ENCODE measurements at places on chromosomes 5 and 9. TPM values are rescaled to one million over a fixed set of nuclear protein-coding genes. Genes with fewer than 3 reads are reported as not detected.

Gene ZNF883
- 2.1 TPM for total RNA-seq

Gene MARVELD2
- 0.78 TPM for total RNA-seq

Gene BHMT
- not detected for total RNA-seq

Gene PROB1
- 6.2 TPM for total RNA-seq

Gene TRMT10B
- total RNA-seq, result 9.4 TPM

Gene HAND1
- total RNA-seq, result not detected

Gene TMEM8B
- 2.8 TPM for total RNA-seq

Gene IL4
- total RNA-seq, result not detected

Gene PCDHGA10
- total RNA-seq, result 0.06 TPM

Gene ERAP2
- total RNA-seq, result 47.1 TPM

Gene CCL21
- not detected for total RNA-seq

Gene TRAF2
- 45.8 TPM for total RNA-seq

Gene LHX3
- total RNA-seq, result not detected

Gene POU5F2
- 0.22 TPM for total RNA-seq

Gene S1PR3
- 0.23 TPM for total RNA-seq

Gene PCDHB5
- not detected for total RNA-seq

Gene SNCB
- 0.80 TPM for total RNA-seq

Gene KCNV2
- total RNA-seq, result not detected

Gene RORB
- total RNA-seq, result 0.04 TPM

Gene PCDHA3
- total RNA-seq, result not detected

Gene CCDC152
- total RNA-seq, result 18.1 TPM

Gene SLCO6A1
- not detected for total RNA-seq

Gene UNC5A
- not detected for total RNA-seq

Gene AJM1
- total RNA-seq, result 3.1 TPM

Gene IL33
- not detected for total RNA-seq

Gene FBN2
- total RNA-seq, result not detected

Gene FBP1
- 0.82 TPM for total RNA-seq

Gene ANKRD18A
- total RNA-seq, result 2.6 TPM

Gene NTRK2
- total RNA-seq, result 0.02 TPM

Gene SLC6A19
- not detected for total RNA-seq

Gene GRIA1
- total RNA-seq, result not detected

Gene LRRC70
- 0.34 TPM for total RNA-seq

Gene CEL
- 2.3 TPM for total RNA-seq

Gene GADD45G
- total RNA-seq, result 1.4 TPM

Gene CDH10
- not detected for total RNA-seq

Gene CCL19
- total RNA-seq, result not detected

Gene QRFP
- not detected for total RNA-seq

Gene PCDHA1
- not detected for total RNA-seq

Gene ITK
- total RNA-seq, result 200 TPM

Gene RGP1
- 13.4 TPM for total RNA-seq

Gene PIP5K1B
- 1.9 TPM for total RNA-seq

Gene NR6A1
- total RNA-seq, result 1.3 TPM

Gene THBS4
- total RNA-seq, result 0.76 TPM

Gene NMUR2
- total RNA-seq, result not detected

Gene WDR31
- 2.9 TPM for total RNA-seq

Gene NPR3
- not detected for total RNA-seq

Gene PCDHB13
- total RNA-seq, result not detected

Gene ZER1
- 13.7 TPM for total RNA-seq

All from activated naive CD8-positive, alpha-beta T cell treated with anti-CD3 and anti-CD28 coated beads for 36 hours (primary cell).